ENCODE measurements at places on chromosomes 1 and 21.

GRCh38 chr1:68051475-68051874 is 1.0 kb upstream of the DIRAS3 start:
- H3K27me3 ChIP-seq, result no peaks in the 10 kb centered on the region

- DNase-seq, result no peak
- no peaks in the 10 kb centered on the region for H3K36me3 ChIP-seq
- H3K27me3 ChIP-seq, result no peaks in the 10 kb centered on the region
Measured at GRCh38 chr1:40090652-40091355, 6.2 kb downstream of the PPT1 start.

DNA sequence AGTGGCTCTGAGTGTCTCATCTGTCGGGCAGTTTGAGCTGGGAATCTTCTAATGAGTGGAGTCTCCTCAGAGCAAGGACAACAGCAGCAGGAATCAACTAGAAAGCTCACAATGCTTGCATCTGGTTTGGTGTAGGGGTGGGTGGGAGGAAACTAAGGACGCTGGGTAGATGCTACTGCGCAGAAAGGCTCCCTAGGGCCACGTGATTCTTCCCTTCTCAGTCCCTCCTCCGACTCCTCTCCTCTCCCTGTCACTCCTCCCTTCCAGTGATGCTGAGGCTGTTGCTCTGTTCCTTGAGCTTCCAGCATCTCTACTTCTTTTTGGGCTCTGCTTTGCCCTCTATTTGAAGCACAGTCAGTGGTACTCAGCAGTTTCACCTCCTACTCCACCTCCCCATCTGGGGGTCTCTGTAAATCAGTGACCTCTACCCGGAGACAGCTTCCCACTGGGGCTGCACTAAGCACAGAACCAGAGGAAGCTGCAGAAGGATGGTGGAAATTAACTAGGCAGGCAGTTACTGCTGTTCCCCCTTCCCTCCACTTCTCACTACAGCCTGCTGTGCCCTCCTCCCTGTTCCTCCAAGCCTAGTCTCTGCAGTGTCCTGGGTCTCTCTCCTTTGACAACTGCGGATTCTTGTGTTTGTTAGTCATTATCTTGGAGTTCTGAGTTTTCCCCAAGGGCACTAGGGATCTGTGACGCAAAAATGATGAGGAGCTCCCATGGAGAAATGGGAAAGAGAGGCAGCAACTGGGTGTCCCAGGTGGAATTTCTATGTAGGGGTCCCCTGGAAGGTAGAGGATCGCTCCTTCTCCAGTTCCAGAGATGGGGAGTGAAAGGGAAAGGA is 5.8 kb downstream of the LINGO4 start:
- no peaks in the 10 kb centered on the region for H3K27me3 ChIP-seq
- no peak overlapping the region for H3K27ac ChIP-seq
- no peak overlapping the region for H3K4me3 ChIP-seq
- H3K36me3 ChIP-seq, result no peaks in the 10 kb centered on the region
- no peaks in the 10 kb centered on the region for H3K4me1 ChIP-seq
- no peak for DNase-seq

GRCh38 chr1:156285437-156285836 is 1.3 kb downstream of the TMEM79 start:
- no peak overlapping the region for H3K27ac ChIP-seq
- no peak for DNase-seq
- no peaks in the 10 kb centered on the region for H3K36me3 ChIP-seq
- peaks cover 7% of the 10 kb centered on the region for H3K4me1 ChIP-seq
- no peak overlapping the region for H3K4me3 ChIP-seq

- no peaks in the 10 kb centered on the region for H3K27me3 ChIP-seq
- H3K36me3 ChIP-seq, result no peaks in the 10 kb centered on the region
- no peak overlapping the region for H3K4me3 ChIP-seq
- no peak for DNase-seq
Measured at GRCh38 chr1:48450505-48450904, 21.5 kb downstream of the SPATA6 start.

- H3K27ac ChIP-seq, result no peak overlapping the region
- no peak overlapping the region for H3K4me3 ChIP-seq
- H3K36me3 ChIP-seq, result no peaks in the 10 kb centered on the region
- DNase-seq, result no peak
- H3K4me1 ChIP-seq, result no peaks in the 10 kb centered on the region
- H3K27me3 ChIP-seq, result no peaks in the 10 kb centered on the region
Measured at GRCh38 chr21:25807191-25807590, 72.4 kb downstream of the GABPA start.

- H3K27me3 ChIP-seq, result no peaks in the 10 kb centered on the region
- no peak overlapping the region for H3K27ac ChIP-seq
- no peak for DNase-seq
- H3K4me3 ChIP-seq, result no peak overlapping the region
Measured at GRCh38 chr1:6268415-6268814, 7.5 kb upstream of the GPR153 start.
